ENCODE measurements at places on chromosomes 16 and 17.

DNA sequence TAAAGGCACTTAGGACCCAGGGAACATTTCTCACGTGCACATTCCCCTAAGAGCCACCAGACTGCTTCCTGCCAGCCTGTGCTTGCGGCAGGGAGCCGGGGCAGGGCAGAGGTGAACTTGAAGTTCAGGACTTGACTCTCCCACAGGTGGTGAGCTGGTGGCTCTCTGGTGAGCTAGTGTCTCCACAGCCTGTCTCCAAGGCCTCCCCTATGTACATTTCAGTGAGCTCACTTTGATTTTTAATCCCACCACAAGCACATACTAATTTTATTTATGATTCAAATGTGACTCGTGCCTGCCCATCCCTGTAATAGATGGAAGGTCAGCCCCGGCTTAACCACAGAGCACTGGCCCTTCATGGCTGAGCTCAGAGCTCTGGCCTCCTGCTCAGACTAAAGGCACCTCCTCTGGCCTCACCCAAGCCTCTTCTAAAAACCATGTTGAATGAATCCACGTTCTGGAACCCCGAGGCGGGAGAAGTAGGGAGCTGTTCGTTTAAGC lies 9.2 kb downstream of the SNN start:
- DNase-seq = no peak

DNA sequence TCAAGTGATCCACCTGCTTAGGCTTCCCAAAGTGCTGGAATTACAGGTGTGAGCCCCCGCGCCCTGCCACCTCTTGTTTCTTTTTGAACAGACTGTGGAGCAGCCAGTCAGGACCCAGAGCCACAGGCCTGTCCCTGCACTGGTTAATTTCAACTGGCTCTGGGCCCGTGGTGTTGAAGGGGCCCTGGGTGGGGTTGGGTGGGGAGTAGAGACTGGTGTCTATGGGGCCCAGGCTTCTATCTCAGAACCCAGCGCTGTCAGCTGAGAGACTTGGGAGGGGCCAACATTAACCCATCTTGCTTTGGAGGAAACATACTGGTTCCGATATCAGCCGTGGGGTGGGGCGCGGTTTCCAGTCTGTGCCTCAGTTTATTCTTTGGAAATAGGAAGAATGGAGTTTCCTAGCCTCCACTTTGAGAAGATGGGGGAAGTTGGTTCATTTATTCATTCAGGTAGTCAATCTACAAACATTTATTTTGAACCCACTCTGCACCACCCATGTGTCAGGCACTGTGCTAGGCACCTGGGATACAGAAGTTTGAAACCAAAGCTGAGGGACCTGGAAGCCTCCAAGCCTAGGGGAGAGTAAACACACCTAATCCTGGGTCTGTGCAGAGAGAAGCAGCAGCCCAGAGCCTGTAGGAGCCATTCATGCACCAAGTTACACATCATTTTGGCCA lies 15.5 kb upstream of the SLC4A1 start:
- no peak for DNase-seq

GRCh38 chr17:68420065-68420464 lies 37.2 kb downstream of the WIPI1 start:
- no peak for DNase-seq

- no peak for DNase-seq
Measured at GRCh38 chr17:77426676-77427386, 286.1 kb downstream of the SEC14L1 start.

- DNase-seq = no peak
Measured at GRCh38 chr17:81865733-81866439, 5.3 kb downstream of the ARHGDIA start.

GRCh38 chr16:57341441-57342303 lies 16.9 kb upstream of the CCL22 start:
- DNase-seq = no peak

DNA sequence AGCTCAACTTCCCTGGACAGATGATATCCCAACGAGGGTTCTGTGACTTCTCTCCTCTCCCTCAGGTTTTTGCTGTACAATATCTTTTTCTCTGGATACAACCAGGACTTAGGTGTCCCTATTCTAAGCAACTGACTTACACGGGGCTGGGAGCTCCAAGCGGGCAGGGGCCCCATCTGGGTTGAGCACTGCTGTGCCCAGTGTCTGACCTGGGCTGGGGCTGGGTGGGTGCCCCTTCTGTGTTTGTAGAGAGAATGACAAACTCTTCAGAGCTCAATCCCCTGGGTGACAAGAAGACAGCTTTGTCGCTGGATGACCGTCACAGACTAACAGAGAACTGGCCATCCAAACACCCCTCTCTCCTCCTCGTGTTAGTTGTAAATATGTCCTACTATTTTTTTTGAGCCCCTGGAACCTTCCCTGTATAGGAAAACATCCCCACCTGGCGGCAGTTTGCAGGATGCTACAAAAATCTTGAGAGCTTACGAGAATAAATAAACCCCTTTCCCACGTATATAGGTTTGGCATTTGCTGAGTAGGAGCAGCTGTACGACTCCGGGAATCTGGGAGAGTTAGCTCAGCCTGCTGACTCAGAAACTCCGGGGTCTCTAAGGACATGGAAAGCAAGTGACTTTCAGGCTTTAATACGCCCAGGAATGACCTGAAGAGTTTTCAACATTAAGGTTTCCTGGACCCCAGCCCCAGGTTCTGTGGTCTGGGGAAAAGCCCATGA lies 23.7 kb upstream of the RCVRN start:
- DNase-seq = no peak

GRCh38 chr16:20323591-20324117 lies 3.7 kb downstream of the GP2 start:
- no peak for DNase-seq

GRCh38 chr16:61836804-61837393 lies 199.3 kb downstream of the CDH8 start:
- DNase-seq = no peak

DNA sequence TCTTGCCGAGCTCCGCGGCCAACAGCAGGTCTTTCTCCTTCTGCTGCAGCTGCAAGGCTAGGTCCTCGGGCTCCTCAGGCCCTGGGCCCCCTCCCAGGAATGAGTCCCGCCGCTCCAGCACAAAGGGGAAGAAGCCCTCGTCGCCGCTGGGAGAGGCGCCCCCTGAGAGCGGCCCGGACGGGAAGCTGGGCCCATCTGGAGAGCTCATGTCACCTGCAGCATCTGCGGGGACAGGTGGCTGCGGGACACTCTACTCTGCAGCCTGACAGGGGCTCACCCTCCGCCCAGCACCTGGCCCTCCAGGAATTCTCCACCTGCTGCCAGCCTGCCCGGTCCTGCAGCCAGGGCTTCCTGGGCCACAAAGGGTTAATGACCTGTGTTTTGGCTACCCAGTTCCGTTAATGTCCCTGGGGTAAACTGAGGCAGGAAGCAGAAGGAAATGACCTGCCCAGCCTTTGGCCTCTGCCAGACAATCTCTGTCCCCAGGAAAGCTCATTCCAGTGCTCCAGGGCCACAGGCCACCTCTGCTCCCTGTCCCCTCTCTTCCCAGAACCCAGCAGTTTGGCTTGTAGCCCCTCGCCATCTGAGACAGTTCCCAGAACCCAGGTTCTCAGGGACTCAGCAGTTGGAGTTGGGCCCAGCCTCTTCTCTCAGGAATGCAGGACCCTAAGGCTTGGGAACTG lies 1.3 kb downstream of the BICDL2 start:
- DNase-seq = no peak

GRCh38 chr17:49993423-49994060 lies 1.5 kb downstream of the DLX3 start:
- no peak for DNase-seq

GRCh38 chr17:49987681-49988441 lies 7.2 kb downstream of the DLX3 start:
- DNase-seq = no peak

- no peak for DNase-seq
Measured at GRCh38 chr17:78591263-78591671, 14.1 kb upstream of the DNAH17 start.

DNA sequence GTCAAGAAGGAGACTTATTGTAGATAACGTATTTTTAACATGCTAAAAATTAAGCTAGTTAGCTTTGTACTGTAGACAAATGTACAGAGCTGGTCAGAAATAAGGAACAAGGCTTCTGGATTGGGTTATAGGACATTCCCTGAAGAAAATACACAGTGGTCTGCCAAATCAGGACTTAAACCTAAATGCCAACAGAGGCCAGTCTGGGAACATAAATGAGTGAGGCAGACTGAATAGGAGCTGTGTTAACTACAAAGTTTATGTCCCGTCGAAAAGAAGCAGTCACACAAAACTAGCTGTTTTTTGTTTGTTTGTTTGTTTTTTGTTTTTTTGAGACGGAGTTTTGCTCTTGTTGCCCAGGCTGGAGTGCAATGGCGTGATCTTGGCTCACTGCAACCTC lies 120.4 kb upstream of the C17orf78 start:
- no peak for DNase-seq

DNA sequence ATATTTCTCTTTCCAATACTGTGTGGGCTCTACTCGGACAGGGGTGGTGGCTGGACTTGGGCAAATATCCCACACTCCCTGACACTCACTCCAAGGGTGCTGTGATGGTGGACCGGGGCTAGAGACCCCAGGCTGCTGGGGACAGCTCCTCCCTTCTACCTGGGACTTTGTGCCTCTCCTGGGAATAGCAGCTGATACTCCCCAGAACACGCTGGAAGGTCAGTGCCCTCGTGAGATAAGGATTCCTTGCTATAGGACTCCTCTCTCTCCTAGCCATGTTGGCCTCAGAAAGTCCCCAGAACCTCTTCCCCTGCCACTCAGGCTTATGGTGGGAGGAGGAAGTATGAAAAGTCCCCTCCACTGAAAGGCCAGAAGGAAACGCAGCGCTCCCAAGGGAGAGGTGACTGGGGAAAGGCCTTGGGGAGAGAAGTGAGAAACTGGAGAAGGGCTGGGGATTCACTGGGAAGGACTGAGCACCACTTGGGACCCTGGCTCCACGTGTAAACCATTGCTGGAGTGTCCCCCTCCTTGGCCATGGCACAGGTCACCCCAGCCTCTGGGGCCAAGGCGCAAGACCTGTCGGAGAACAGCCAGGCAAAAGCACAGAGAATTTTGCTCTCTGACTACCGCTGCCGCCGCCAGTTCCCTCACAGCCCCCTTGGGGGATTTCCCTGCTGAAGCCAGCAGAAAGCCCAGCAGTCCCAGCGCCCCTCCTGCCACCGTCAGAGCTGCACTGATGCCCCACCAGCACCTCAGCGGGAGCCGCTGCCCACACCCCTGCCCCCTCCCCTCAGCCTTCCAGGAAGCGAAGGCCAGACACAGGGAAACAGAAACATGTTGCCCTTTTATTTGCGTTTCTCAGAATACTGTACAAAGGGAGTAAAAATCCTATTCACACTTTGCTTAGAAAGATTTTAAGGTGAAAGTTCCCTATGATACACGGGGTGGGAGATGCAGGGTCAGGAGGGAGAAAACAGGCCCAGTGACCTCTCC lies 2.1 kb upstream of the GSDMB start:
- peak; percentile 13 for DNase-seq

All from activated gamma-delta T cell treated with anti-CD3 and anti-CD28 coated beads, Interleukin-2, amount 50 U/mL, for 16 hours (primary cell).